ENCODE measurements at places on chromosomes 6 and 20.

GRCh38 chr6:9332241-9332780, 897.0 kb upstream of the SLC35B3 start:
- DNase-seq: no peak

DNA sequence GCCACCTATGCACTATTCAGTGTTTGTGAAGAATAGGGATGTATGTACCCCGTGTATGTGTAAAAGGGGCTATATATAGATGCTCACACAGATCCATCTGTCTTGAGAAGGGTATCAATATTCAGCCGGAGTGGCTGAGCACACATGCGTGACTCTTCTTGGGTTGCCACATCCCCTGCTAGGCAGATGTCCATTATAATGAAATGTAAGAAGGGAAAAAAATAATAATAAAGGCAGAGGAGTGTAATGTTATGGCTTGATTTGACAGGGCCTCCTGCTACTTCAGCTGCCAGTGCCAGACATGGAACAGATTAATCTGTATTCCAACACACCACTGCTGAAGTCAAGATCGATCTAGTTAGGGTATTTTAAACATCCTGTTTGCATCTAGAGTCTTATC, 74.2 kb upstream of the VSTM2L start:
- DNase-seq: no peak

DNA sequence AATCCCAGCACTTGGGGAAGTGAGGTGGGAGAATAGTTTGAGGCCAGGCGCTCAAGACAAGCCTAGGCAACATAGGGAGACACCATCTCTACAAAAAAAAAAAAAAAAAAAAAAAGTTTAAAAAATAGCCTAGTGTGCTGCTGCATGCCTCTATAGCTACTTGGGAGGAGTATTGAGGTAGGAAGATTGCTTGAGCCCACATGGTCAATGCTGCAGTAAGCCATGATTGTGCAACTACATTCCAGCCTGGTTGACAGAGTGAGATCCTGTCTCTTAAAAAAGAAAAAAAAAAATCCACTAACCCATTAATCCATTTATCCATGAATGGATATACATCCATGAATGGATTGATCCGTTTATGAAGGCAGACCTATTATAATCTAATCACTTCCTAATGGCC, 1064.6 kb upstream of the EYS start:
- peak; percentile 11 for DNase-seq

GRCh38 chr6:29763491-29764289, 40.5 kb downstream of the HLA-F start:
- peak; percentile 50 for DNase-seq

DNA sequence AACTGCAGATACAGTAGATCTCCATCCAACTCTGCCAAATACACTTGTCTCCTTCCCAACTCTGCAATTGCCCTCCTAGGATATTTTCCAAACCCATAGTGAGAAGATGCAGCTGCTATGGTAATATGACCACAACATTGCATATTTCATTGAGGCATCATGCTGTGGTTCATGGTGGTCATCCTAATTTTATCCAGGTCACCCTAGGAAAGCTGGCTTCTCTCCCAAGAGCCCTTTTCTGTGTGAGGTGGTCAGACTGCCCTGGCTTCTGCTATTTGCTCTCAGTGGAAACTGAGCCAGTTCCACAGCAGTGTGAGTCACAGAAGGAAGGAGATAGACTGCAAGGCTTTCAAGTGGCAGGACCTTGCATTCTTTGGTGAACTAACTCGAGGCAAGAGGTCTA, 5.5 kb downstream of the OGFRL1 start:
- DNase-seq: no peak

DNA sequence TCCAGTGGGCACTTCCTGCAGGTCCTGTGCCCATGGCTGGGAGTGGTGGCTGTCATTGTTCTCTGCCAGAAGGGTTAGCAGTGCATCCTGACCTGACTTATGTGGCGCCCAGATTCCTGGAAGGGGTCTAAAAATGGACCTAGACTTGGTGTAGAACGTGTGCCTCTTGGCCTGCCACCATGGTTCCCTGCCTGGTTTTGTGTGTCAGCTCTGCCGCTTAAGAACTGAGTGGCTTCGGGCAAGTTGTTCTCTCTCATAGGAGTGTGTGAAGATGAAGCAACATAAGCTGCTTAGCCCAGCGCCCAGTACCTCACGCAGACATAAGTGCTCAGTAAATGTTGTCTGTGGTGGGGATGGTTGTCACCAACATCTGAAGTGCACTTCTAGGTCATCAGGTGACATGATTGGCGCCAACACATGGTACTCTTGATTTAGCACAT, 52.1 kb downstream of the PTPN1 start:
- DNase-seq: no peak

GRCh38 chr6:84638286-84638685, 126.1 kb downstream of the TBX18 start:
- DNase-seq: no peak

DNA sequence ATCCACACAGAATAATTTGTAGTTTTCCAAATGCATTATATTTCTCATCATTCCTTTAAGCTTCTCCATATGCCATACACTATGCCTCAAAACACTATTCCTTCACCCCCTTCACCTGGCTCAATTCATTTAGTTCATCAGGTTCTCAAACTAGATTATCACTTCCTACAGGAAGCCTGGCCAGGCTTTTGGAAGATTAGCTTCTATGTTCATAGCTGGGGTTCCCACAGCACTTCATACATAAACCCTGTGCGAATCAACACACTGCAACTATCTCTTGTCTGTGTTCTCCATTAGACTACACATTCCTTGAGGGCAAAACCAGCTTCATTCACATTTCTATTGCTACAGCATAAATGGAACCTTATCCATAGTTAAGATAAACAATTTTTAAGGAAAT, 40.5 kb upstream of the PLN start:
- DNase-seq: no peak

- peak; percentile 71 for DNase-seq
Observed at GRCh38 chr20:17835240-17835933, 133.2 kb downstream of the SNX5 start.

GRCh38 chr20:43680981-43681380, 14.1 kb downstream of the MYBL2 start:
- DNase-seq: no peak

- peak; percentile 72 for DNase-seq
Observed at GRCh38 chr20:49397525-49397924, 84.9 kb downstream of the KCNB1 start.

- no peak for DNase-seq
Observed at GRCh38 chr20:40359131-40359912, 329.7 kb downstream of the MAFB start.

Data from umbilical cord (tissue), 2 donors.